ENCODE measurements at places on chromosomes 3 and 15.

DNA sequence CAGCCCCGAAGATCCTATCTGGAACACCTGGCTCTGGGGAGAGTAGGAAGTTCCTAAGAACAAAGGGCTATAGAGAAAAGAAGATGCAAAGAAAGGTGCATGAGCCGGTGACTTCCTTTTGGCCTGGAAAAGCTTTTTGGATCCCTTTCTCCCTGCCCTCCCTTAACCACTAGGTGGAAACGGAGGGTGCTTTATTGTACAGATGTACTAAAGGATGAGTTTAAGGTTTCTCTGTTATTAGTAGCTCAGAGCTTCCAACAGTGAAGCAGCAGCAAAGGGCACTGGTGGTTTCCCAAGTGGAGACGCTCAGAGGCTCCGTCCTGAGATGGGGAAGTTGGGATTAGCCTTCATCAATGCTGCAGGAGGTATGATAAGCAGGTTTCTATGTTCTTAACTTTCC is 5.9 kb upstream of the ADGRG7 start:
- DNase-seq = no peak

- no peak for DNase-seq
These were observed 337.9 kb upstream of the IL12A start for GRCh38 chr3:159650726-159651125.

- no peak for DNase-seq
These were observed 476.2 kb upstream of the RASGRP1 start for GRCh38 chr15:39040861-39041260.

DNA sequence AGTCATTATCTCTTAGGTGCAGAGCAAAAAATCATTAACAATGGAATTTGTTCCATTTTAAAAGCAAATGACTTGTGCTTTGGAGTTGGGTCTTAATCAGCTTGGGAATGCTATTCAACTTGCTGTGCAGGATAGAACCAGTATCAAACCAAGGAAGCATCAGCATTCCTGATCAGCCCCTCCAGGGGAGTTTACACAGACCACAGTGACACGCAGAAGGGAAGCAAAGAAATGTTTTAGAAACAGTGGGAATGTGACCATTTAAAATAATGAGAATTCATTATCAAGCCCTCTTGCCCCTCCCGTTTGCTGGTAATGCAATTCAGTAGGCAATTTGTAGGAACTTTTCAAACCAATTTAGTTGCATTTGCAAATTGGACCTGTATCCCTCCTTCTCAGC is 155.1 kb downstream of the LRTM1 start:
- DNase-seq = no peak

GRCh38 chr3:186922224-186922623 is 8.1 kb upstream of the ST6GAL1 start:
- no peak for DNase-seq

DNA sequence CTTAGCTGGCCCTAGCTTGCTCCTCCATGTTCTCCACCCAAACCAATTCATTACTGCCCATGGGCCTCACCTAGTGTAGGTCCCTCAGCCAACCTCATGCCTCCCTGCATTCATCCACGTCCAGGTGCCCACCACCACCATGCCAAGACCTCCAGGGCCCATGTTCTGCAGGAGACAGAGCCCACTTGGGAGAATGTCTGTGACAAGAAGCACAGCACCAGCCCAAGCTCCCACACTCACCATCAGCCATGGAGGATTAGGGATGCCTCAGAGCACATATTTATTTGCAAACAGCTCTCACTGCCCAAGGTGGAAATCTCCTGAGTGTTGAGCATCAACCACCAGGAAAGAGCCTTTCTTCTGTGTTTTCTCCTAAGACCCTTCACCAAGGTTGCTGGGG is 43.4 kb upstream of the ACAN start:
- DNase-seq = no peak

DNA sequence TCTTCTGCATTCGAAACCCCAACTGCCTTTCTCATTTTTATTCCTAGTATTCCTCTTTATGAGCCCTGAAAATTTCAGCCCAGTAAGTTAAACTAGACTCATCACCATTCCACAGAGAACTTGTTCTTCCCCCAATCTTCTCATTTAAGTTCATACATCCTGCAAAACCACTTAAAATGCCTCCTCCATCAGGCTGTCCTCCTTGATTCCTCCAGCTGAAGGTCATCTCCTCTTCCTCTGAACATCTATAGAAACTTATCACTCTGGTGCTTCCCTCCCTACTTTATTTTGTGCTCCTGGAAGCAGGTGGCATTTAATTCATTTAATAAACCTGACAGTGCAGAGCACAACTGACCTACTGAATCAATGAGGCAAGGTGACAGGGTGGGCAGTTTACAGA is 38.3 kb downstream of the VGLL4 start:
- no peak for DNase-seq

- DNase-seq = no peak
These were observed 22.9 kb downstream of the CLSTN2 start for GRCh38 chr3:139957844-139958243.
